ENCODE measurements at places on chromosomes 3 and 15.

DNA sequence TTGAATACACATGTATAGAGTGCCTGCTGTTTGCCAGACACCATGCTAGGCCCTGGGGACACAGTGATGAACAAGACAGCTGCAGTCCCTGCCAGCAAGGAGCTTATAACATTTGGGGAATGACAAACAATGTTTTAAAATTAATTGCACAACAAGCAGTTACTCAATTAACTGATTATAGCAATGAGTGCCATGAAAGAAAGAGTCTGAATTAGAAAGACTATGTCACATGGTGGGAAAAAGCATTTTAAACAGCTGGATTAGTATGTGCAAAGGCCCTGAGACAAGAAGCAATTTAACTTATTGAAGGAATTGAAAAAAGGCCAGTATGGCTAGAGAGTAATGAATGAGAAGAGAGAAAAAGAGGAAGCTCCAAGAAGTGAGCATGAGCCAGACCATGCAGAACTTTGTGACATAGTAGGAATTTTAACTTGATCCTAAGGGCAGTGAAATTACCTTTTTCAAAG, 64.5 kb upstream of the PLXNA1 start:
- DNase-seq: no peak

- no peak for DNase-seq
Observed at GRCh38 chr3:14412831-14413380, 10.5 kb downstream of the SLC6A6 start.

GRCh38 chr3:174958671-174959328, 99.7 kb downstream of the NAALADL2 start:
- DNase-seq: no peak

DNA sequence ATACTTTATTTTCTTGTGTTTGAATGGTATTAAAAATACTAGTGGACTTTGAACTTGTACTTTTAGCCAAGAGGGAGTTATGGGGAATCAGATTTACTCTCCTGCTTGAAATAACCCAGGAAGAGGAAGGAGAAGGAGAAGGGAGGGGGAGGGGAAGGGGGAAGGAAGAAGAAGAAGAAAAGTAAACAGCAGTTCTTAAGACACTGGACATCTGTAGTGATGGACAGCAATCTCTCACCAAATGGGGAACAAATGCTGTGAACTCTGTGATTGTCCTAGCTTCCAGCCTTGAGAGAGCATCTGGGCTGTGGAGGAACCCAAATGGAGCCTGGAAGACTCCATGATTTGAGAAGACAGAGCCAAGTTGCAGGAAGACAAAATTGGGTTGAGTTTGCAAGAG, 52.0 kb downstream of the VPS8 start:
- DNase-seq: no peak

DNA sequence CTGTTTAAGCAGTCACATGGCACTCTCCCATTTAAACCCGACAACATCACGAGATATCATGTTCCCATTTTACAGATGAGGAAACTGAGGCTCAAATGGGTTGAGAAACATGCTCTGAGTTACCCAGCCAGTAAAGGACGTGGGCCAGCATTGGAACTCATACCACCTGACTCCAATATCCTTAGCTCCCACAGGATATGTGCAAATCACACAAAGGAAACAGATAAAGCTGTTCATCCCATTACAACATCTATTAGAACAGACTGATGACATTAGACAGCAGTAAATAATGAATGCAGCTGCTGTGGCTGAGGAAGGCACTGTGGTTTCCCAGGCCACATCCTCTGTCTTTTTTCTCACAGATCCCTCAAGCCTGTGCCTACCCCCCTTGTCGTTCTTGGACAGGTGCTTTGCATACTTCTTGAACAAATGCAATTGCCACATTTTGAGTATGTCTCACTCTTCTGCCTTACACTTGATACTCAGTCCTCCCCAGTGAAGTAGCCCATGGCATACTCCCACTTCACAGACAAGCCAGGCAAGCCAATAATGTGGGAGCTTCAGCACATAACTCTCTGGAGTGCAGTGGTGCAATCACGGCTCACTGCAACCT, 17.7 kb downstream of the FRMD4B start:
- DNase-seq: peak; percentile 6

- peak; percentile 17 for DNase-seq
Observed at GRCh38 chr3:46393554-46394434, 13.1 kb downstream of the CCR5AS start.

GRCh38 chr3:170240671-170241070, 18.4 kb downstream of the PRKCI start:
- no peak for DNase-seq

GRCh38 chr3:42216302-42216701, 49.7 kb downstream of the CCK start:
- DNase-seq: no peak

- no peak for DNase-seq
Observed at GRCh38 chr3:153591561-153592245, 429.7 kb downstream of the RAP2B start.

- DNase-seq: no peak
Observed at GRCh38 chr3:8777978-8778267, 8.5 kb upstream of the OXTR start.

GRCh38 chr15:52085299-52085698, 27.3 kb downstream of the BCL2L10 start:
- DNase-seq: no peak

DNA sequence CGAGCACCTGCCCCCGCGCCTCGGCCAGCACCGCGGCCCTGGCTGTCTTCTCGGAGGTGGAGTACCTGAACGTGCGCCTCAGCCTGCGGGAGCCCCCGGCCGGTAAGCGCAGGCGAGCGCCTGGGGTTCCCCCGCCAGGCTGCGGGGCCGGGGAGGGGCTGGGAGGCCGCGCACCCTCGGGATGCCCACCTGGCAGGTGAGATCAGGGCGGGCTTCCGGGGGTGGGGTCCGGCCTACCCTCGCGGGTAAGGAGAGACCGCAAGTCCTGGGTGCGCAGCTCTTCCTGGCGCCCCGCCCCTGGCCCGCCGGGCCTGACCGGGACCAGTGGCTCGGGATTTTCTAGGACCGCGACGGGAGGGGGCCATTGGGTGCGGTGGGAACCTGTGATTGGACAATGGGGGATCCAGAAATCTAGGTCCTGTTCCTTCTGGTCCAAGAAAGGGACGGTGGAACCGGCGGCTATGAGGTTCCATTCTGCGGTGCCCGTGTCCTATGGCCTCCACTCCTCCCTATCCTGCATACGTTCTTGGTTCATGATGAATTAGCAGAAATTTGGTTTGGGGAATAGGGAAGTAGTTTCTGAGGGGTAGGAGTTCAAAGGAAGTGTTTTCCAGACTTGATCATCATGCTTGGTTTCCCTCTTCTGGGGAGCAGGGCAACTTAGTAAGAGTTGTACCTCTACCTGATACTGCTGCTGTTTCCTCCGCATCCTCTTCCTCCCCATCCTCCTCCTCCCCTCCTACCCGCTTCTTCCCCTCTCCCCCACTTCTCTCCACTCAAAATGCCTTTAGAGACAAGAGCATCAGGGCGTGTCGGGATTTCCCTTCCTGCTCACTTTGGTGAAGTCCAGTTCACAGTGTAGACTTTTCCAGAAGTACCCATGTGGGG, 808 bp downstream of the ARRDC4 start:
- DNase-seq: no peak

GRCh38 chr3:113409676-113410075, 31.6 kb downstream of the CFAP44 start:
- no peak for DNase-seq

- DNase-seq: no peak
Observed at GRCh38 chr3:158453865-158454264, 117.1 kb upstream of the MLF1 start.

GRCh38 chr15:90184786-90185704, 16.1 kb upstream of the SEMA4B start:
- DNase-seq: no peak

DNA sequence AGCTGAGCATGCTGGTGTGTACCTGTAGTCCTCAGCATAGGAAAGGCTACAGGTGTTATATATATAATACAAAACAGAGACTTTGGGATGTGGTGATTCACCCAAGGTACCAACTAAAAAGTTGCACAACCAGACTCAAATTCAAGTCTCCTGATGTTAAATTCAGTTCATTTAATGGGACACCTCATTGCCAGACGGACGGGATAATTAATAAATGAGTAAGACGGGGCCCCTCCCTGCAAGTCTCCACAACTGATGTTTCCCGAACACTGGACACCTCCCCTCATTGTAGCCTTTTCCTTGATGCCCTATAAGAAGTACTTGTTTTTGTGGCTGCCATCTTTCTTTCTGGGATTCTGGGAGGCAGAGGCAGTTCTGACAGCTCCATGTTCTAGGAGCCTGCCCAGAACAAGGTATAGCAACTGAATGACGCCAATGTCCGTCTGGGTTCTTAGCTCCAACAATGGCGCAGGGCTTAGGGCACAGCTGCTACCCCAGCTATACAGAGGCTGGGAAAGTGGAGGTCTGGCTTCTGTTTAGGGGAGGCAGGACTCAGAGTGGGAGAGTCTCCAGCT, 50.7 kb downstream of the CDC25A start:
- no peak for DNase-seq

DNA sequence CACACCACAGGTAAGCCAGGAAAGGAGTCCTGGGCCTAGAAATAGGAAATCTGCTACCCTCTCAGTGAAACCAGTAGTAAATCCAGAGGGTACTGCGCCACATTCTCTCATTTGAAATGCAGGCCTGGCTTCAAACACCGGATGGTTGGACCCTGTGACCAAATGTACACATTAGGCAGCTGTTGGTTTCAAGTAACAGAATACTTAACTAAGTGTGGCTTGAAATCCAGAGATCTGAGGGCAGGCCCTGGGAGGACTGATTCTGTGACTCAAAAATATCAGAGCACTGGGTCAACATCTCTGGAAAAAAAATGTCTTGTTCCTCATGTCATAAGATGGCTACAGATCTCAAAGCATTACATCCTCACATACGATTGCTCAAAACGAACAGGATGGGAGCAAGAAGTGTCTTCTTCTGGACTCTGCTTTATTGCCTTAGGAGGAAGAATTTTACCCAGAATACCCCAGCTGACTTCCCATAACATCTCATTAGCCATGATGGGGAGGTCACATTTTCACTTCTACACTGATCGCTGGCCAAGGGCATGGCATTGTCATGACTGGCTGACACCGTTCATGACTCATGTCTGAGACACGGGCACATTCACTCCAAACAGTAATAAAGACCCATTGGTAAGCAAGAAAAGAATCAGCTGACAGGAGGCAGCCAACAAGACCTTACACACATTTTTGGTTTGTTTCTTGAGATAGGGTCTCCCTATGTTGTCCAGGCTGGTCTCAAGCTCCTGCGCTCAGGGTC, 166.0 kb downstream of the ARRDC4 start:
- no peak for DNase-seq

Measured in NK-92 treated with Interleukin-12 subunit alpha and Interleukin-12 subunit beta, amount 100 ng/mL, for 24 hours (cell line).